Activated CD8-positive, alpha-beta memory T cell treated with anti-CD3 and anti-CD28 coated beads, Interleukin-2, amount 50 U/mL, for 48 hours (primary cell): ENCODE measurements at places on chromosomes 12 and 14.

DNA sequence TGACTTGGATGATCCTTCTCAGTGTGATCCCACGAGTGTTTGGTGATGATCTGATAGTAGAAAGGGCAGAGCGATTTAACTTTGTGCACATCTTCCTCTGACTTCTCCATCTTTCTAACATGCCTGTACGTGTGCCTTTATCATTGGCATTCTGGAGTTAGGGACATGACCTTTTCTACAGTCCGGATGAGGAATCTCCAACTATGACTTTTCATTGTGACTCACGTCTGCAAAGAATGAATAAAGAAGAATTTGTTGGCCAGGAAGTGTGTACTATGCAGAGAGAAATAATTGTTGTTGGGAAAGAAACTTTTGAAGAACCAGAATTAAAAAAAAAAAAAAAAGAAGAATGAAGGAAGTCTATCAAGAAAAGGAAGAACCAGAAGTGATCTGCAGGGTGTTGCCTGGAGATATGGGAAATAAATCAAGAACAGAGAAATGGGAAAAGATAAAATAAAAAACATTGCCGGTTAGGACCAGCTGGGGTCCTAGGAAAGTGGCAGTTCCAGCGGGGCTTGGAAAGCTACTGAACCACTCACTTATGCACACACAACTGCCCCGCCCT is 25.3 kb downstream of the PPFIBP1 start:
- DNase-seq = no peak

DNA sequence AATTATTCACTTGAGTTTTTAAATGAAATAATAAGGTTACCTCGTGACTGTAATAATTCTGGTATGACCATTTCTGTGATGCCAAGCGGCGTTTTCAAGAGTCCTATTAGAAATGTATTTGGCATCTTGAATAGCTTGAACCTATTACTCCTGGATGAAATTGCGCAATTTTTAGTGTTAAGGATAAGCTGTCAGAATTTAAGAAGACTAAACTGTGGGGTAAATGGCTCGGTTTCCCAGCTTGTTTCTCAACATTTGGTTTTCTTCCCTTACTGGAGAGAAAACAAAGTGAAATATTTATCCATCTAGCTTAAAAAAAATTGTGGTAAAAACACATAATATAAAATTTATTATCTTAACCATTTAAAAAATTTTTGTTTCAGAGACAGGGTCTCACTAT is 26.8 kb downstream of the PCNX1 start:
- no peak for DNase-seq

DNA sequence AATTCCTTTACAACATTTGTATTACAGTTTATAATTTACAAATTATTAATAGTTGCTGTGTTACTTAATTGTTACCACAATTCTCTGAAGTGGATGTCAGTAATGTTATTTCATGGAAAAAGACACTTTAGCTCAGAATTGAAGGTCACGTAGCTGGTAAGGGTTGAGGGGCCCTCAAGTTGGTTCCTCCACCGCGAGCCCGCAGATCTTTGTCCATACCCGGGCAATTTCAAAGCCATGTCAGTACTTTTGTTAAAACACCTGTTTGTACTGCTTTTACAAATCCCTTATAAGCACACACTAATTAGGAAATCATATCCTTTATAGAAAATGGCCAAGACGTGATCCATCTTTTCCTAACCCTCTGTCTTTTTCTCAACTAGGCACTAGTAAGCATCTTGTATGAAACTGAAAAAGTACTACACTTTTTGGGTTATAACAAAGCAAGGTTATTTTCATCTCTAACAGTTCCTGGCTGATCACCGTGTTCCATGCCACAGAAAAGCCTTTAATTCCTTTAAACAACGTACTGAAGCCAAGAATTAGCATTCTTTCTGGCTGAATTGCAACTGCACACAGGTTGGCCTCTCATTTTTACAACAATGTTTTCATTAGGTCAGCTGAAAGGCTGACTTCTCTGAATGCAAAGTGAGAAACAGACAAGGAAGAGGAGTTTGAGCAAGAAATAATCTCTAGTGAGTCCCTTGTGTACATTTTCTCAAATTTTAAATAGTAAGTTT is 76.1 kb downstream of the CNTN1 start:
- no peak for DNase-seq

DNA sequence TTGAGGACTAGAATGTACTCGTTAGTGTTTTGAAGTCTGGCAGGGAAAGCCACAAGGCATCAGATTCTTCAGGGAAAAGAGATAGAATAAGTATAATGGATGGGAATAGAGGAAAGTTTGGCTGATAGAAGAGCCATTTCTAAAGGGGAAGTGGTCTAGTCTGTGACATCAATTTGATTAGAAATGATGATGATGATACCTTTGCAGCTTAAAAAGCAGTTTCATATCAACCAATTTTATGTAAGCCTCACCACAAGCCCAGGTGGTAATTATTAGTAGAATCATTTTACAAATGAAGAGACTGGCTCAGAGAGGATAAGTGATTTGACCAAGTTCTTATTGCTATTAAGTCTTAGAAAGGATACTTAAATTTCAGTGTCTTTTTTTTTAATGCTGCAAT is 2.9 kb downstream of the RNF212B start:
- no peak for DNase-seq

DNA sequence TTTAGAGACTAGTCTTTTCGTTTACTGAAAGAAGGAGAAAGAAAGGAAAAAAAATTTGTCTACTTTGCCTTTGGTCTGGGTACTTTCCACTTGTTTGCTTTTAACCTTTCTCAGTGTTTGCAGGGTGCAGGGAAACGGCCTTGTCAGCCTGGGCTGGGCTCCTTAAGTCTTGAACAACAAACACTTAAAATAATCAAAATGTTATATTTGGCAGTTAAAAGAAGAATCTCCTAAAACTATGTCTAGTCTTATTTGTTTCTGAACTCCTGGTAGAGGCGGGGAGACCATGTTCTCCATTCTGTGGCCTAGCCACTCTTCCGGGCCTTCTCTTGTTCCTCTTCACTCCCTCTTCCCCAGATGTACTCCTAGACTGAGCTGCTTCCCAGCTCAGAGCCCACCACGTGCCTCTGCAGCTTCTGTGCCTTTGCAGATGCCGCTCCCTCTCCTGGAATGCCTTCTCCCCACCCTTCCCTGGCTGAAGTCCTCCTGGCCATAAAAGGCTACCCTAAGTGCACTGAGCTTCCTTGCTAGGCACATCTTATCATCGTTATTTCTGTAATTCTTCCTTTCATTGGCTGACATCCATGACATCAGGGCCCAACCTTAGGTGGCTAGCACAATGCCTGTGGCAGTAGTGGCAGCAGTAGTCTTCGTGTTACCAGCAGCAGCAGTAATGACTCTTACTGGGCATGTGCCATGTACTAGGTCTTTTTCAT is 432.9 kb downstream of the ZFP36L1 start:
- DNase-seq = no peak

GRCh38 chr12:65619018-65619417 is 205.3 kb upstream of the HMGA2 start:
- DNase-seq = no peak

DNA sequence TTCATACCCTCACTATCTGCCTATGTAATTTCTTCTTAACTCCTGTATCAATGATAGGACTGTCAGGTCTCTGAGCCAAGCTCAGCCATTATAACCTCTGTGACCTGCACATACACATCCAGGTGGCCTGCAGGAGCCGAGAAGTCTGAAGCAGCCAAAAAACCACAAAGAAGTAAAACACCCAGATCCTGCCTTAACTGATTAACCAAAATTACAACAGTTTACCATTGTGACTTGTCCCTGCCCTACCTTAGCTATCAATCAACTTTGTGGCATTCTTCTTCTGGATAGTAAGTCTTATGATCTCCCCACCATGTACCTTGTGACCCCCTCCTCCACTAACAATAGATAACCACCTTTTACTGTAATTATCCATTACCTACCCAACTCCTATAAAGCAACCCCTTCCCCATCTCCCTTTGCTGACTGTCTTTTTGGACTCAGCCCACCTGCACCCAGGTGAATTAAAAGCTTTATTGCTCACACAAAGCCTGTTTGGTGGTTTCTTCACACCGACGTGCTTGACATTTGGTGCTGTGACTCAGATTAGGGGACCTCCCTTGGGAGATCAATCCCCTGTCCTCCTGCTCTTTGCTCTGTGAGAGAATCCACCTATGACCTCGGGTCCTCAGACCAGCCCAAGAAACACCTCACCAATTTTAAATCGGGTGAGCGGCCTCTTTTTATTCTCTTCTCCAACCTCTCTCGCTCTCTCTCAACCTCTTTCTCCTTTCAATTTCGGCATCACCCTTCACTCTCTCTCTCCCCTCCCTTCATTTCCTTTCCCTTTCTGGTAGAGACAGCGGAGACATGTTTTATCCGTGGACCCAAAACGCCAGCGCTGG is 11.5 kb upstream of the LGMN start:
- DNase-seq = no peak

DNA sequence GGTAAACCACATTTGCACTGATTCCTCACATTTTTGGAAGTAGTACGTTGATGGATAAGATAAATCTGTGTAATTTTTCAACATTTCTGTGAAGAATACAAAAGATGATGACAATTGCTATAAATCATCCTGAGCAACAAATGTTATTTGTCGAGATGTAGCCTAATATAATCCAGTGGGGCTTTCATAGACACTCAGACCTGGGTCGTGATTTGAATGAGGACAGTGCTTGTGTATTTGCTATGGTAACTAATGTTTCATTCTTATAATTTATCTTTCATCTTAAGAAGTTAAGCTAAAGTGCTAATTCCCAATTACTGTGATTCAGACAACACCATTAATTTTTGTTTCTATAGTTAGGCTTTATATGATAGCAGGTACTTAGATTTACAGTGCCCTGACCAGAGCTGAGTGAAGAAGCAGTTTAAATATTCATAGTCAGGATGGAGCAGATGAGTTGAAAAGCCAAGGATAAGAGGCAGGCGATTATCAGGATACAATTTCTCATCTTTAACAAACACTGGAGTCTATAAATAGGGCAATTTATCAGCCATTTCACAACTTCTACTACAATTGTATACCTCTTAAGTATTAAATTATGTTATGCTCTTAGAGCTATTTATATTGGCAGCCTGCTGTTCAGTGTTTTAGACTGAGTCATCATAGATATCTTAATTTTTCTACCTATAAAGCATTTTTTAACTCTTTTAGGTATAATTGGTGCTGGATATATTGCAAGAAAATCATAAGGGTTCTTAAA is 359.9 kb downstream of the TRHDE start:
- DNase-seq = no peak

GRCh38 chr14:95611293-95611880 is 74.8 kb upstream of the TCL1B start:
- DNase-seq = no peak

DNA sequence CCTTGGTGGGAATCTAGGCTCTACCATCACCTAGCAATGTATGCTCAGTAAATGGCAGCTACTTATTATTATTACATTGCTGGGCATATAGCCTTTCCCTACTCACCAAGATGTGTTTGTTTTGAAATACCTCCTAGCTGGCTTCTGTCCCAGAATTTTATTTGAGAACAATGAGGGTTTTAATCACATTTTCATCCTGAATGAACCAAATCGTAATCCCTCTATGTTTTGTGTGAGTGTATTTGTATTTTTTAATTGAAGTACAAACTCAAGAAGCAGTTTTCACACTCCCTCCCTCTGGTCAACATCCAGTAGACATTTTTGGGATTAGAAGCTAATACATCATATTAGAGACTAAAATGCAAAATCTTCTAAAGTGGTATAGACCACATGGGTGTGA is 7.6 kb downstream of the SLC7A8 start:
- no peak for DNase-seq
